CD4-positive, CD25-positive, alpha-beta regulatory T cell (primary cell): ENCODE measurements at places on chromosomes 3 and 15.

DNA sequence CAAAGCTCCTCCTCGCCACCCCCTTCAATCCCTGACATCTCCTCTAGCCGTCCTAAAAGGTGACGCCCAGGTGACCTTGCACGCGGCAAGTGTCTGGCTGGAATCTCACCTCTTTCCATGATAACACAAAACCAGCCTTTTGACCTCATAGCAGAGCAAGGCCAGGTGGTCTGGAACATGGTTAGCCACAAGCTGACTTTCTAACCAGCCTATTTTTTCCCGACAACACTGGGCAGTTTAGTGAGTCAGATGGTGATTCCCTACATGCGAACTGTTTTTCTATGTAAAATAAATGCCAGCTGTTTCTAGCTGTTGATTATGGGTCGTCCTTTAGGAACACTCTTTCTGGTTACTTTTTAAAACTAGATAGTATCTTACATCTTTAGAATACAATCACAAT lies 243.0 kb downstream of the CD47 start:
- H3K27ac ChIP-seq: no peak overlapping the region
- no peak for DNase-seq
- no peaks in the 10 kb centered on the region for H3K36me3 ChIP-seq
- H3K27me3 ChIP-seq: peaks cover 2% of the 10 kb centered on the region
- no peaks in the 10 kb centered on the region for H3K4me1 ChIP-seq

DNA sequence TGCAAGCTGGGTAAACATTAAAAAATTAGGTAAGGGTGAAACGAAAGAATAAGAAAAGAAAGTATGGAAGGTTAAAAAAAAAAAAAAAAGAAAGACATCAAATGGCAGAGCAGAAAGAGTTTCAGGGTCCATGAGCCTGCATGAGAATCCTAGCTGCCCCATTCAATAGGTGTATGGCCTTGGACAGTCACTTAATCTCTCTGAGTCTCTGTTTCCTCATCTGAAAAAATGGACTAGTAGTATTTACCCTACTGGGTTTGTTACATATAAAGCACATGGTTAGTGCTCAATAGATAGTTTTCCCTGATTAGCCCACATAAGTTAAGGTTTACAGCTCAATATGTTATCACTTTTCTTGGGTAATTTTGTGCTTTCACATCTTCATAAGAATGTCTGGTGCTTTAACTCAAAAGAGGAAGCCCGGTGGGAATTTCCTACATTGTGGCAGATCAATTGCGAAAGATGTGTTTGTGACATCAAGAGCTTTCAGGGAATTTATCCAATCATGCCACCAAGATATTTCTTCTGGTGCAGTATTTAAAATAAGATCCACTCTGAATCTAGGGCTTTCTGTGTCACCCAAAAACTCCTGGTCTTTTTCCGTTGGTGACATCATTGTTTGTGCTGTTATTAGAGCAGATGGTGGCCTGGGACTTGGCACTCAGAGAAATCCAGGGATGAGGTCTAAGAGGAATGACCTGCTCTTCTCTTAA lies 57.2 kb upstream of the UBE2E1 start:
- no peak overlapping the region for H3K4me3 ChIP-seq
- DNase-seq: no peak
- no peaks in the 10 kb centered on the region for H3K27me3 ChIP-seq

DNA sequence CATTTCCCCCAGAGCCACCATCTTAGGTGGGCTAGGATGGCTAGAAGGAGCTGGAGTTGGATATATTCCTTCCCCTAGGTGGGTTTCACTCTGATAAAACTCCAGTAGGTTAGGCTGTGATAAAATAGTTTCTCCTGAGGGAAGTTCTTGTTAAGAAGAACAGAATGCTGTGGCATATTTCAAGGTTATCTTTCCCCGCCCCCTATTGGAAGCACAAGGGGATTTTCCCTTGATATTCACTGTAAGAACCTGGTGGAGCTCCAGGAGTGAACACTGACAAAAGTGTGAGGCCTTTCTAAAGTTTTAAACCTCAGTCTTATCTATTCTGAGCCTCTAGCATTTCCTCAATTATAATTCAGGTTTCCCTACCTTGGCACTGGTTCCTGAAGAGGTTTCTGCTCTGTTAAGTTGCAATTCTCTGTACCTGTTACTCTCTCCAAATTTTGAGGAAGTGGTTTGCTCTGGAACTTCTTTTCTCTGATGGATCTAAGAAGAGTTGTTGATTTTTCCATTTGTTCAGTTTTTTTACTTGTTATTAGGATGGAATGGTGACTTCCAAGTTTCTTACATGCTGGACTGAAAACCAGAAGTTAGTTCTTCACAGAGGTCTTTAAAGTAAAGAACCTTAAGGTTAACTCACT lies 113.5 kb downstream of the GMPS start:
- no peaks in the 10 kb centered on the region for H3K4me1 ChIP-seq
- H3K4me3 ChIP-seq: no peak overlapping the region
- DNase-seq: no peak
- H3K27me3 ChIP-seq: no peaks in the 10 kb centered on the region

- H3K36me3 ChIP-seq: no peaks in the 10 kb centered on the region
- no peak overlapping the region for H3K4me3 ChIP-seq
- no peak overlapping the region for H3K27ac ChIP-seq
- H3K4me1 ChIP-seq: no peaks in the 10 kb centered on the region
- no peaks in the 10 kb centered on the region for H3K27me3 ChIP-seq
- DNase-seq: no peak
Observed at GRCh38 chr3:62027241-62027640, 346.1 kb downstream of the FEZF2 start.

GRCh38 chr15:33028495-33028894 lies 166.0 kb downstream of the FMN1 start:
- no peaks in the 10 kb centered on the region for H3K27me3 ChIP-seq
- no peaks in the 10 kb centered on the region for H3K36me3 ChIP-seq
- no peak overlapping the region for H3K27ac ChIP-seq
- no peak overlapping the region for H3K4me3 ChIP-seq

GRCh38 chr3:37956723-37957538 lies 33.7 kb upstream of the VILL start:
- no peak for DNase-seq
- H3K4me1 ChIP-seq: peaks cover 18% of the 10 kb centered on the region
- no peak overlapping the region for H3K27ac ChIP-seq
- peak overlapping the region; percentile 33 for H3K4me3 ChIP-seq
- no peaks in the 10 kb centered on the region for H3K27me3 ChIP-seq
- H3K36me3 ChIP-seq: no peaks in the 10 kb centered on the region
